ENCODE measurements at places on chromosomes 16 and 17.

- DNase-seq = no peak
Observed at GRCh38 chr16:87747626-87748414, 18.0 kb downstream of the KLHDC4 start.

DNA sequence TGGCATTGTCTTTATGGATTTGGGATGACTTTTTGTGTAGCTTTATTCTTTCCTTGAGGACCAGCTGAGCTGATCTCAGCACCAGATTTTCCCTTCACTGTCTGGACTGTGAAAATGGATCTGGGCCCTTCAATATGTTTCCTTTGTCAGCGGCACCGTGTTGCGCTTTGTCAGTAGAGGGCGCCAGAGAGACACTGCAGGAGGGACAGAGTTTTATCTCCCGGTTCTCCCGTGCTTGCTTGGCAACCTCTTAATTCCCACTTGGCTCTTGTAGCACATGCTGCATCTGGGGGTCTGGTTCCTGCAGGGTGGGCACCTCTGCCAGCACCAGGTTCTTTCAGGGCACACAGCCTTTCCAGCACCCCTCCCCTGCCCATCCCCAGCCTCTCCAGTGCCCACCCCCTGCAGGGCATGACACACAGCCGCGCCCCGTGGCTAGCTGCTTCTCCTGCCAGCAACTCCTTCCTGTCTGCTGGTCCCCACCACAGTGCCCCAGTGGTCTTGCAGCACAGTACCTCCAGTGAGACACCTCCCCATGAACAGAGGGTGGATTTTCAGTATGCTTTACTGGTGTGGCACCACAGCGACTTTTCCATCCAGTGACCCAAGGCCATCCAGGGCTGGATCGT lies 19.6 kb downstream of the OR1D5 start:
- no peak for DNase-seq

GRCh38 chr16:30984669-30985400 lies at the start of gene HSD3B7:
HSD3B7 (plus strand) TSS chr16:30985207; CDS start chr16:30985659, 452 bp downstream.
- peak; percentile 77 for DNase-seq

DNA sequence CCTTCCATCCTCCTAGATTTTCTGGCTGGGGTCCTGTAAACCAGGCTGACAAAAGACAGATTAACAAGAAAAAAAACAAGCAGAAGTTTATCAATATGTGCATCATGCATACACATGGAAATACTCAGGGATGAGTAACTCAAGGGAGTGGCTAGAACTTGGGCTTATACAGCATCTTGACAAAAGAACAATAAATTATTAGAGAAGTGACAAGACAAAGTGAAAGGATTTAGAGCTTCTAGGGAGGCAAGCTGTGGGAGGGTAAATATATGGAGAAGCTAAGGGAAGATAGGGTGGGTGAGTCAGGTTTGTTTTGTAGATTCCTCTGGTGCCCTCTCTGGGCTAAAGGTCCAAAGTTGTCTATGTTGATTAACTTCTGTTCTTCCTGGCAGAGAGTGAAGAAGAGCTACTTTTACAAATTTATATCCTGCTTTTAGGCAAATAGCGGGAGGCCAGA lies 48.0 kb upstream of the NDRG4 start:
- no peak for DNase-seq

- no peak for DNase-seq
Observed at GRCh38 chr16:66878067-66878466, 2.2 kb upstream of the PDP2 start.

DNA sequence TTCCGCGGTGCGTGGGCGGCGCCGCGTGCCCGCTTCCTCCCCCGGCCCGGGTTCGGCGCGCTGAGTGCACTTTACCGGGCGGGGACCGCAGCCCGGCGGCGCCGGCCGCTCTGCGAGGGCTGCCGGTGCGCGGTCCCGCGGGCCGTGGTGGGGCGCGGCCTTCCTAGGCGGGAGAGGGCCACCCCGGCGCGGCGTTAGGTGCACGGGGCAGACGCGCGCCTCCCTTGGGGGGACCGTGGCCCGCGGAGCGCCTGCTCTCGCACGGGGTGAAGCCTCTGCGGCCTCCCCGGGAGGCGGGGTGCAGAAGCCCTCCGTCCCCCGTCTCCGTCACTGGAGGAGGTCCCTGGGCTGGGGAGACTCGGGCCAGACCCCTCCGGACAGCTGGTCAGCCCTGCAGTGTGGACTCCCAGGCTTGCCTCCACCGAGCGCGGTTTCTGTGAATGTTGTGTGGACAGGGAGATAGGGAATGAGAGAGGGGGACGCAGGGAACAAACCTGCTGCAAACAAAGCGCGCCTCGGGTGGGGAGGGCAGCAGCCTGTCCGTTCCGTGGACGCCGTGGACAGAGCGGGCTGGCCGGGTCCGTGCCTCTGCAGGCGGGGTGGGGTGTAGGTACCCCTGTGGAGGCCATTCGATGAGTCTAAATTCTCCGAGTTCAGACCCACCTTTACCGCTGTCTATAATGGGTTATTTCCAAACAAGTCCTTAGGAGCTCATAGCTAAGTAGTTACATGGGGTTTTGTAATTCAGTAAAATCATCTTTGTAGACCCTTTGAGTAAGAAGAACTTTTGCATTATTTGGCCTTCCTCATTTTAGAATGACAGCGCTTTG lies 721 bp downstream of the TBCD start:
- DNase-seq = peak; percentile 25

DNA sequence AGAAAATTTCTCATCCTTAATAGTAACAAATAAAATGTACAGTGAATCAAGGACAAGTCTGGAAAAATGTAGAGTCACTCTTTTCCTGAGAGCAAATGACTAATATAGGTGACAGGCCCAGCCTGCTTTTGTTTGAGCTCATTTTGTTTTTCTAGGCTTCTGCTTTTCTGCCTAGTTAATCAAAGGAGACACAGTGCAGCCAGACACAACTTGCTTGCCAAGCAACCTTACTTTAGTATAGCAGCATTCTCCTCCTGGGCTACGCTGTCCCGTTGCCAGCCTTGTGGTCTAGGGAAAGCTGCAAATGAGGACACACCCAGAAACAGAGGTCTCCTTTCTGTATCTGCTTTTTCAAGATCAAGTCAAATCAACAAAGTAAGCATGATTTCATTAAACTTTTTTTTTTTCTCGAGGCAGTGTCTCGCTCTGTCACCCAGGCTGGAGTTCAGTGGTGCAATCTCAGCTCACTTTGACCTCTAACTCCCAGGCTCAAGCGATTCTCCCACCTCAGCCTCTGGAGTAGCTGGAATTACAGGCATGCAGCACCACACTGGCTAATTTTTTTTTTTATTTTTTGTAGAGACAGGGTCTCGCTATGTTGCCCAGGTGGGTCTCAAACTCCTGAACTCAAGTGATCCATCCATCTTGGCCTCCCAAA lies 17.2 kb downstream of the GINS3 start:
- no peak for DNase-seq

DNA sequence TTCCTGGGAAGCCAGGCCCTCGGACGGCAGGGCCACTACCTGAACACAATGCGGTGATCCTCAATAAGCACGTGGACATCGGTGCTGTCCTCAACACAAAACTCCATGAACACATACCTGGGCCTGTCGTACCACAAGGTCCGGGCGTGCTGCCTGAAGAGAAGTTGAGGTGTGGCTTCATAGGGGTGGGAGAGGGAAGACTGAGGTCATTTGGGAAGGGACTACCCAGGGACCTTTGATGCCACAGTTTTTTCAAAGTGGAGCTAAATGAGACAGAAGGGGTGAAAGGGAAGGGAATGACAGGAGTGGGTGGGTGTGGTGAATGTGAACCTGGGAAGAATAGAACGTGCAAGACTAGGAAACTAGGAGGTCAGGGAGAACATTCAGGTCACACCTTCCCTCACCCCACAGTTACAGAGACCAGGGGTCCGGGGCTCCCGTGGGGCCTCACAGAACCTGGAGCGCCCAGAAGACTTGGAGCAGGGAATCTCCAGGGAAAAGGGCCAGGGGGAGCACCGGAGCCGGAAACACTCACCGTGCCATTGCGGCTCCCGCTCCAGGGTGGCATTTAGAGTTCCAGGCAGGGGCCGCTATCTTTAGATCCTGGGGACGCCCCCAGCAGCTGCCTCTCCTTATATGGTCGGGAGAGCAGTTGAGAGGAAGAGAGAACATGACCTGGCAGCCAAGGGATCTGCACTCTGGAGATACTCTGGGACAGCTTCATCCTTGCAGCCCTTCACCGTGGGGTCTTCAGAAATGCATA lies at the start of gene PTGES3L:
PTGES3L (minus strand) TSS at position 570 of the 763 bp plus-strand sequence; CDS start at position 543, 27 bp downstream.
- DNase-seq = peak; percentile 3

Measured in effector CD4-positive, alpha-beta T cell (primary cell).